ENCODE measurements at places on chromosomes 11 and 22.
A peak's percentile ranks its signal among the peaks of the same experiment; 100 is the strongest.

GRCh38 chr11:43359422-43359818, 700 bp downstream of the TTC17 start:
- DNase-seq = no peak

GRCh38 chr11:117997823-117998579, 11.8 kb downstream of the IL10RA start:
- no peak for DNase-seq

- no peak for DNase-seq
Observed at GRCh38 chr11:11313426-11313825, 39.6 kb downstream of the CSNK2A3 start.

DNA sequence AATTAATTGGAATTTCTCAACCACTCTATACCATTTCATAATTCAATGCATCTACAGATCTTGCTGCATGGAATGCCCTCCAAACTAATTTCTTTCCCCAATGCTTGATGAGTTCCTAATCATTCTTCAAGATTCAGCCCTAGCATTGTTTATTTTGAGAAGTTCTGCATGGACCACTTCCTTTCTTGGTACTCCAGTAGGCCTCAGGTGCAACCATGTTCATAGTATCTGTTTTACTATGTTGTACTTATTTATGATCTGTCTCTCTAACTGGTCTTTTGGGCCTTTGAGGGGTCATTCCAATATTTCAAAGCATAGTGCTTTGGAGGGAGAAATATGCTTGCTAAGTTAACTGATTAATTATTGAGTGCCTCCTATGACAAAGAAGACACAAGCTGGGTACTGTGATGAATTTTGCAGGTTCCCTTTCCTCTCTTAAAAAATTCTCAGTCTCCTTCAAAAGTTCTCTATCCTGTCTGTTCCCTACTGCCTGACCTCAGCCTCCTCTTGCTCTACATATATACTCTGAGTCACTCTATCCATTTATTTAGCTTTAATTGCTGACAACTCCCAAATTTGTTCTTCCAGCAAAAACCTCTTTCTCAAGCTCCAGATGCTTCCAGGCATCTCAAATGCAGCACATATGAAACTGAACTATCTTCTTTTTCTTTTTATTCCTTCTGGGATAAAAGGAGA, 9.5 kb downstream of the MRPL17 start:
- DNase-seq = no peak

DNA sequence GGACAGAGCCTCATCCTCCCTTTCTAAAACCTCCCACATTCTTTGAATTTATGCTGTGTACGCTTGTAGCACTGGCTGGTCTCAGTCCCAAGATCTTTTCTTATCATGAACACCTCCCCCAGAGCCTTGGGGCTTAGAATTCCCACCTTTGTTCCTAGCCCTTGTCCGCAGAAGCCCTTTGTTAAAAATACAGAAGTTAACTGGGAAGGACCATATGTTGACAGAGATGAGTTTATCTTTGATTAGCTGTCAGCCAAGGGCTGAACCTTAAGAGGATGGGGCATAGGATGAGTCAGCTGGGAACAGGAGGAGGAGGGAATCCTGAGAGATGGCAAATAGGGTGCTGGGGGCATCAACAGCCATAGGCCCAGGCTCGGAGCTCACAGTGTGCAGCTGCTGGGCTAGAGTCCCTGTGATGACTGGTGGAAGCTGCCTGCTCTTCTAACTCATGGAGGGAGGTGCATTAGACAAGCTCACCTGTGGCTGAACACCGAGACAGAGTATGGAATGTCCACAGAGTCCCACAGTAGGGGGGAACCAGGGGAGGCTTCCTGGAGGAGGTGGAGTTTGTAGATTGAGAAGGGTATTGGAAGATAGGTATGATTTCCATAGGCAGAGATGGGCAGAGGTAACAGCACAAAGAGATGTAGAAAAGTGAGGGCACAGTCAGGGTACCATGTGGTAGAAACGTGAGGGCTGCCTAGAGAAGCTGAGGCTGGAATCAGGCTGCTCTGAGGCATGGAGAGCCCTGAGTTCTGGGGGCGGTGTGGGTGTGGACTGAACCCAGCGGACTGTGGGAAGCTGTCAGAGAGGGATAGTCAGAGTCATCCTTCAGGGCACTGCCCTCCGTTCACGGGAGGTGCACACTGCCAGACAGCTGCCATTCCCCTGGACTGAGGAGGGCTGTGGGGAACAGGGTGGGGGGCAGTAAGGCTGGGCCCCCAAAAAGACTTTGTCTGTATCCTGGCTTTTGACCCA, 9.9 kb downstream of the MICAL2 start:
- DNase-seq = no peak

DNA sequence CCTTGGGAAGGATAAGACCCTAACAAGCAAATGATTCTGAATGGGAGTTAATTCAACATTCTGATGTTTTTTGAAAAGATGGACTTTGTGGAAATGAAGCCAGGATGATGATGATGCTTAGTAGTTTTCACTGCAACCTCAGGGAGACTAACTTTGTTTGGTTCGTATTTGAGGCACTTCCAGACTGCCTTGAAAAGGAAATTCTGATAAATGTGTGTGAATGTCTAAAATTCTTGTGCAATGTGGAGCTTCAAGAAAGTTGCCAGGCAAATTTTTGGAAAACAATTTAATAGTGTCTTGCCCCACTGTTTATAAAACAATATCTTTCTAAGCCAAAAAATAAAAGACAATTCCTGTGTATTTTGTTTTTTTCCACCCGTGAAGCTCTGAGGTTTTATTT, 11.2 kb upstream of the NAV2 start:
- no peak for DNase-seq

DNA sequence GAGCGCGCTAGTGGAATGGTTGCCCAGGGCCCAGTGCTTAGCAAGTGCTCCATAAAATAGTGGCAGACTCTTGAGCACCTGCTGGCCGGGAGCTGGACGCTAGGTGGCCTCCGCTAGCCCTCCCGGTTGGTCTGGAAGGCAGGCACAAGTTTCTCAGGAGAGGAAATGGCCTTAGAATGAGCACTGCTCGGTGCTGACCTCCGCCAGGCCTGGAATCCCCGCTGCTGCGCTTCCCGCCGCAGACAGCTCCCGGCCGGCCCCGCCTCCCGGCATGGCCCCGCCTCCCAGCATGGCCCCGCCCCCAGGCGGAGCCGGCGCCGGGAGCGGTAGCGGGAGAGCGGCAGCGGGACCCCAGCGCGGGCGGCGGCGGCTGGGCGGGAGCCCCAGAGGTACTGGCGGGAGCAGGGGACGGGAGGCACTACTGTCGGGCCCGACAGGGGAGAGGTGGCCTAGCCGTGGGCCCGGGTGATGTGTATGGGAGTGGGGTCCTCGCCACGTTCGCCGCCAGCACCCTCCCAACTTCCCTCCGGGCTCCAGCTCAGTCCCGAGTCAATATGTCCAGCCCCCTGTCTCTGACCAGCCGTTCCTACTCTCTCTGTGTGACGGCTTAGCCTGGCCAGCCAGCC, at the start of gene SIPA1:
SIPA1 (plus strand) TSS at position 308 of the 626 bp plus-strand sequence. CDS start 2,821 bp downstream, outside the sequence.
- DNase-seq = peak; percentile 71

DNA sequence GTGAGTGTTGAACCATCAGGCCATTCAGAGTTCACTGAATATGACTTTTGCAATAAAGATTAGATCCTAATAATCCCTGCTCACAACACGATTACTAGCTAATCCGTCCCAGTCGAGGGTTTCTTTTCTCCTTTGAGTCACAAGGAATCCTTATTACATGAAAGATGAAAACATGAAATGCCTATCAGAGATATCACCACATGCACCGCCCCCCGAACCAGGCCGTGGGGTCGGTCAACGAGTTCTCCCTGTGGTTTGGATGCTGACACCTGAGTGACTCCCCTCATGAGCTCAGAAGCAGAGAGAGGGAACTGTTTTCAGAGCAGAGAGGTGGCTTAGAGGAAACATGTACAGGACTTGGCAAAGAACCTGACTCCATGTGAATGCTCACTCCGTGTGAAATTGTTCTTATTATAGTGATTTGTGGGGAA, 263.3 kb downstream of the ETS1 start:
- DNase-seq = no peak

- DNase-seq = no peak
Observed at GRCh38 chr11:67371189-67371910, 2.0 kb downstream of the CLCF1 start.

All from activated naive CD4-positive, alpha-beta T cell treated with anti-CD3 and anti-CD28 coated beads, Interleukin-2, amount 50 U/mL, for 16 hours (primary cell).